Suppressor macrophage (primary cell): ENCODE measurements at places on chromosomes 7 and 10.

DNA sequence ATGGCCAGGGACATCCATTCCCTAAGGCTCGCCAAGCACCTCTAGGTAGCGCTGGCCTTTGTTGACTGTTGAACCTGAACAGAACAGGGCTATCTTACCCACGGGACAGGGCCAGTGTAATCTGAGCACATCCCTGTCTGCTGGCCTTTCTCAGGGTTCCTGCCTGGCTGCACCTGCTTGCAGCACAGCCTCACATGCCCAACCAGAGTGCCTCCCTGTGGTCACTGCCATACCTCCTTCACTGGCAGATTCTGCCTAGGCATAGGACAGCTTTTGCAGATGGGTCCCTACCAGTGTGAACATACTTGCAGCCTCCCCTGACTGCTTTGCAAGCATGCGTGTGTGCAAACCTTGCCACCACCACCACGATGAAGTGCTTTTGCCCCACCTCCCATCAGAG, 15.8 kb upstream of the LIPN start:
- DNase-seq, result no peak

DNA sequence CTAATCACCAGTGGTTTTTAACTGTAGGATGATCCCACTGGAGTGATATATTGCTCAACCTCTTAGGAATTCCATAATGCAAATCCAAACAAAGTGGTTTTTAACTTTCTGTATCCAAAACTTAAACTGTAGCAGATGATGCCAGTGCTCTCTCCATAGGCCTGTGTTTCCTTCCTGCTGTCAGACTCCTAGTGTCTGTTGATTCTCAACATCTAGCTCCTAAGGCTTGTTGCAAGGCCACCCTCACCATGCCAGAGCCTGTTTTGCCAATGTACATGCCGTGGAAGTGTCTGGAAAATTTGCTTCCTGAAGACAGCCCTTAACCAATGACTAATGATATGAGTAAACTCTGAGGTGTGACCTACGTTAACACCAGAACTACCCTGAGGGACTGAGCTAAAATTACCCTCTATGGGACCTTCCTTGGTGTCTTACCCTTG, 39.3 kb downstream of the C1GALT1 start:
- DNase-seq, result no peak

- no peak for DNase-seq
Observed at GRCh38 chr7:96199421-96199820, 122.5 kb downstream of the SLC25A13 start.

DNA sequence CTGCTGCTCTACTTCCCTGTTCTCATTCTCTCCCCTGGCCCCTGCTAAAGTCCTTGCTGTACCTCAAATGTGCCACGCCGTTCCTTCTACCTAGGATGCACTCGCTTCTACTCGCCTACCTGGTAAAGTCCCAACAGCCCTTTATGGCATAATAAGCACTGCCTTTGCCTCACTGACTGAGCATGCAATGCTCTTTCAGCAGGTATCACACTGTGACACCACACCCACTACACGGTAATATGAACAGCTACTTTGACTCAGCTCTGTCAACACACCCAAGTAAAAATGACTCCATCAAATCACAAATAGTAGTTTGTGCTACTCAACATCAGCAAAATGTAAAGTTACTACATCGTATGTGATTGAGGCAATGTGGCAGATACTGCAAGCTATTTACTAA, 37.6 kb downstream of the FAM204A start:
- DNase-seq, result no peak
